Testis (tissue), 5 donors: ENCODE measurements at places on chromosomes 6 and 20.
A peak's percentile ranks its signal among the peaks of the same experiment; 100 is the strongest.

GRCh38 chr6:89776583-89777233, 42.9 kb downstream of the MDN1 start:
- no peak overlapping the region for H3K27ac ChIP-seq
- H3K36me3 ChIP-seq, result no peaks in the 10 kb centered on the region
- no peaks in the 10 kb centered on the region for H3K27me3 ChIP-seq
- no peak overlapping the region for H3K4me3 ChIP-seq
- H3K4me1 ChIP-seq, result no peaks in the 10 kb centered on the region

DNA sequence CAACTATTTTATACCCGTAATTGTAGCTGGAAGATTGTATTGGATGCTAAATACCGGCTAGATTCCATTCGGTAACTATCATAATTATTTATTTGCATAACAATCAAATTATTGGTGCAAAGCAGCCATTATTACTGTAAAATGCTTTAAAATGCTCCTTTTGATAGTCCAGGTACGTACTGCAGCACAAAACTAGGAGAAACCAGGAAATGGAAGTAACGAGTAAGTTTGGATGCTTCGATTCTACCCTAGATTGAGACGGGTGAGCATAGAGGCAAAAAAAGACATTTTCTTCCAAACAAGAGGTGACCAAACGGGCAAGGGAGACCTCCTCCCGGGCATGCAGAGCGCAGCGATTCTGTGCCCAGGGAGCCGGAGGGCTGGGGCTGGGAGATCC, 469 bp upstream of the XRN2 start:
- peaks cover 6% of the 10 kb centered on the region for H3K4me1 ChIP-seq
- H3K27me3 ChIP-seq, result no peaks in the 10 kb centered on the region
- no peaks in the 10 kb centered on the region for H3K36me3 ChIP-seq
- peak overlapping the region; percentile 98 for H3K4me3 ChIP-seq
- H3K27ac ChIP-seq, result peak overlapping the region; percentile 96

GRCh38 chr20:11691766-11692165, 225.9 kb upstream of the BTBD3 start:
- no peak overlapping the region for H3K4me3 ChIP-seq
- no peaks in the 10 kb centered on the region for H3K36me3 ChIP-seq
- no peaks in the 10 kb centered on the region for H3K4me1 ChIP-seq
- H3K27me3 ChIP-seq, result no peaks in the 10 kb centered on the region
- no peak for DNase-seq

GRCh38 chr6:147879031-147879580, 370.6 kb downstream of the SAMD5 start:
- H3K27me3 ChIP-seq, result no peaks in the 10 kb centered on the region
- no peaks in the 10 kb centered on the region for H3K4me1 ChIP-seq
- H3K36me3 ChIP-seq, result no peaks in the 10 kb centered on the region
- no peak for DNase-seq

- H3K27ac ChIP-seq, result no peak overlapping the region
- no peaks in the 10 kb centered on the region for H3K27me3 ChIP-seq
- no peaks in the 10 kb centered on the region for H3K36me3 ChIP-seq
- H3K4me3 ChIP-seq, result no peak overlapping the region
Measured at GRCh38 chr6:168928012-168928411, 325.6 kb downstream of the THBS2 start.

- H3K36me3 ChIP-seq, result no peaks in the 10 kb centered on the region
- DNase-seq, result no peak
- no peaks in the 10 kb centered on the region for H3K4me1 ChIP-seq
Measured at GRCh38 chr6:56649053-56649769, 6.5 kb upstream of the DST start.

DNA sequence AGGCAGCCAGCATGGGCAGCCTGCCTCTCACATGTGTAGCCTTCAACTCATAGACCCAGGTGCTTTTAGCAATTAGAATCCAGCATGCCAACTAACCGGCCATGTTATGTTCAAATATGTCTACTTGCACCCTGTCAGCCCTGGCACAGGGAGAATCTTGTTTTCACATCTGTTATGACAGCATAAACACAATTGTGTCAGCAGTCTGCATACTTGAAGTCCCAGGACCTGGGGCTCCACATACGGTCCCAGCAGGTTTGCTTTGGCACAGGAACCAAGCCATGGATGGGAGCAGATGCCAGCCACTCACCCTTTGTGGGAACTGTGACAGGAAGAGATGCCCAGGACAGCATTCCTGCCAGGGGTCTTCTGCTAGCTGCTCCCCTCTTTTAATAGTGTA, 67.2 kb upstream of the SYNDIG1 start:
- H3K36me3 ChIP-seq, result no peaks in the 10 kb centered on the region
- no peak overlapping the region for H3K27ac ChIP-seq
- no peaks in the 10 kb centered on the region for H3K4me1 ChIP-seq
- no peak overlapping the region for H3K4me3 ChIP-seq

DNA sequence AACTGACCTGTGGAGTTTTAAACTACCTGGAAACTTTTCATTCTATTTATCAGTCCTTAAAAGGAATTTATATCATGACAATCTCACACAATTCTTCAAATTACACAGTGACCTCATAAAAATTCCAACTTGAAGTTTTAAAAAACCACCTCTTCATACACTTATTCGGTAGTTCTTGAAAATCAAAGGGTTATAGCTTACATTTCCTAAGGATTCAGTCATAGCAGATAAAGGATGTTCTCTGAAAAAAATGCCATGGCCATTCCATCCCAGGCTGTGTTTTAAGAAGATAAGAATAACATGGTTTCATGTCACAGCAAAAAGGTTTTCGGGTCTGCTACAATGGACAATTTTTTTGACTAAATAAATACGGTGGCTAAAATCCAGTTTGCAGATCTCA, 41.2 kb downstream of the GOPC start:
- H3K27ac ChIP-seq, result no peak overlapping the region
- no peaks in the 10 kb centered on the region for H3K36me3 ChIP-seq
- no peaks in the 10 kb centered on the region for H3K27me3 ChIP-seq
- H3K4me3 ChIP-seq, result no peak overlapping the region

GRCh38 chr6:32794510-32794909, 22.3 kb downstream of the HLA-DOB start:
- no peak overlapping the region for H3K4me3 ChIP-seq
- no peak overlapping the region for H3K27ac ChIP-seq
- H3K4me1 ChIP-seq, result no peaks in the 10 kb centered on the region
- no peak for DNase-seq
- no peaks in the 10 kb centered on the region for H3K36me3 ChIP-seq
- H3K27me3 ChIP-seq, result no peaks in the 10 kb centered on the region
